ENCODE measurements at places on chromosomes 13 and 19.
A peak's percentile ranks its signal among the peaks of the same experiment; 100 is the strongest.

DNA sequence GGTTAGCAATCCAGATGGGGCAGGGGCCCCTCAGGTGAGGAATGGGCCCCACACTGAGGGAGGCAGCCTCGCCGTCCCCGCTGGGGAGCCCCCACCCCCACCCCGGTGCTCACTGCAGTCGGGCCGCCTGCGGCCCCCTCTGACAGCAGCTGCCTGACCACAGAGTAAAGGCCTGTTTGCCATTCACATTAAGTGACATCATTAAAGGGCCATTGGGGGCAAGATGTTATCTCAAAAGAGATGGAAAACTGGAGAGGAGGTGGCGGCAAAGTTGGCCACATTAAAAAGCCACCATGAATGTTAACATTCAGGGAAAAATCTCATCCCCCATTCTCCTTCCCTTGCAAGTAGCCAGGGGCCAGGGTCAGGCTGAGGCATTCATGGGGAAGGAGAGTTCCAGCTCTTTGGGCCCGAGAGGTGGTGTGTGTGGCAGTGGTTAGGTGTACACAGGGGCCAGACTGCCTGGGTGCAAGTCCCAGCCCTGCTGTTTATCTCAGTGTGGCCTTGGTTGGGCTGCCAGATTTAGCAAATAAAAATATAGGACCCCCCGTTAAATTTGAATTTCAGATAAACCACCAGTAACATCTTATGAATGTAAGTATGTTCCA is 20.9 kb downstream of the VSTM2B start:
- DNase-seq, result no peak

DNA sequence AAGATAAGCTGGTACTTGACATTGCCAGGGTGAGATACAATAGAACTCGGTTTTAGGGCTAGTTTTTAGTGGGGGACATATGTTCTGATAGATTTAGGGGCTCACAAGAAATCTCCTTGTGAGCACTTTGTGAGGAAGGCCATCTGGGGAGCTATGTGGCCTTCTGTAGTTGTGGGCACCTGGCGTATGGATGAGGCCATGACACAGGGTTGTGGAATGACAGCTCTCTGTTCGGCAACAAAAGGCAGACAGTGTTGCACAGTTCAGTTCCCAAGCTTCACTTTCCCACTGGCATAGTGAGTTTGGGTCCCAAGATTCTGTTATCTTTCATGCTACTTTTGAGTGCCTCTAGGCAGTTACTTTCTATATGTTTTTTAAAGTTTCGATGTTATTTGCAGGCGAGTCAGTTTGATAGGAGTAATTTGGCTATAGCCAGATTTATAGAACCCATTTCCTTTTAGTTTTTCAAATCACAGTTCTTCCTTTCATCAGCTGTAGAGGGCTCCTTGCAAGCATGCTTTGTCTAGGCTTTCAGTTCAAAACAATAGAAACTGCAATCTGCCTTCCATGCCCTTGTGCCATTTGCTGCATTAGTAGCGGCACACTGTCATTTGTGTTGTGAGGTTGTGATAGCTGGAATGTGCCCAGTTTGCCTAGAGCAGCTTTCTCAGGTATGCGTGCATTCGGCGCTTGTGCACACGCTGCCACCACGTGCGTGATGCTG is 70.6 kb upstream of the TEX29 start:
- peak; percentile 75 for DNase-seq

GRCh38 chr19:51799034-51799773 is 4.2 kb downstream of the FPR3 start:
- DNase-seq, result peak; percentile 77

- DNase-seq, result no peak
Measured at GRCh38 chr13:44692173-44692713, 116.1 kb upstream of the TSC22D1 start.

All from pons (tissue), 1 donor.